ENCODE measurements at places on chromosomes 2 and 18. TPM values are rescaled to one million over a fixed set of nuclear protein-coding genes. Genes with fewer than 3 reads are reported as not detected.

- peaks cover 2% of the 10 kb centered on the region for H3K27me3 ChIP-seq
- H3K4me3 ChIP-seq = no peak overlapping the region
- H3K4me1 ChIP-seq = no peaks in the 10 kb centered on the region
- H3K36me3 ChIP-seq = peaks cover 5% of the 10 kb centered on the region
- no peak overlapping the region for H3K27ac ChIP-seq
These were observed 343.2 kb downstream of the EIPR1 start for GRCh38 chr2:3034396-3034795.

MCEE gene
- 21.2 TPM for total RNA-seq

DNA sequence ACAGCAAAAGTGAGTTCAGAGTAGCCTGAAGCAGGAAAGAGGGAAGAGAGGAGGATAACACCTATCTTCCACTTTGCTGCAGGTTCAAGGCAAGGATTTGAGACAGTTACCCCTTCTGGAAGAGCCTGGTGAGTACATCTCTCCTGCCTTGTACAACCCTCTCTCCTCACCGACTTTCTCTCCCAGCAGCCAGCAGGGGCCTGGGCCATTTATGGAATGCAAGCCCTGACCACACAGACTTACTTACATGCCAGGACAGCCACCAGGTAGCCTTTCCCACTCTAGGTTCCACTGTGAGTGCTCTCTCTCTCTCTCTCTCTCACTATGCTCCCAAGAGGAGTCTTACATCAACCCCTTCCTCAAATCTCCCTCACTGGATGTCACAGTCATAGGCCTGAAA, 57.0 kb downstream of the BCL11A start:
- H3K4me3 ChIP-seq = no peak overlapping the region
- H3K36me3 ChIP-seq = no peaks in the 10 kb centered on the region
- H3K4me1 ChIP-seq = peaks cover 71% of the 10 kb centered on the region

DNA sequence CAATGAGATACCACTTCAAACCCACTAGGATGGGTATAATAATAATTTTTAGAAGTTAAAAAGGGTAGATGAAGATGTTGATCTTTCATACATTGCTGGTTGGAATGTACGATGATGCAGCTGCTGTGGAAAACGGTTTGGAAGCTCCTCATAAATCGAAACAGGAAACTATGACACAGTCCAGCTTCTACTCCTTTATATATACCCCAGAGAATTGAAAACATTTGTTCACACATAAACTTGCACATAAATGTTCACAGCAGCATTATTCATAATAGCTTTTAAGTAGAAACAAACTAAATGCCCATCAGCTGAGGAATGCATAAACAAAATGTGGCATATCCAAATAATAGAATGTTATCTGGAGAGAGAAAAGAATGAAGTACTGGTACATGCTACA, 95.0 kb downstream of the STRADB start:
- no peaks in the 10 kb centered on the region for H3K4me1 ChIP-seq
- no peak overlapping the region for H3K4me3 ChIP-seq
- H3K36me3 ChIP-seq = no peaks in the 10 kb centered on the region
- no peak for DNase-seq

ZBTB7C gene
- not detected for total RNA-seq

GRCh38 chr2:309954-310510, 22.1 kb upstream of the ALKAL2 start:
- no peak overlapping the region for H3K4me3 ChIP-seq
- no peaks in the 10 kb centered on the region for H3K36me3 ChIP-seq
- H3K4me1 ChIP-seq = no peaks in the 10 kb centered on the region
- H3K27ac ChIP-seq = no peak overlapping the region

DNA sequence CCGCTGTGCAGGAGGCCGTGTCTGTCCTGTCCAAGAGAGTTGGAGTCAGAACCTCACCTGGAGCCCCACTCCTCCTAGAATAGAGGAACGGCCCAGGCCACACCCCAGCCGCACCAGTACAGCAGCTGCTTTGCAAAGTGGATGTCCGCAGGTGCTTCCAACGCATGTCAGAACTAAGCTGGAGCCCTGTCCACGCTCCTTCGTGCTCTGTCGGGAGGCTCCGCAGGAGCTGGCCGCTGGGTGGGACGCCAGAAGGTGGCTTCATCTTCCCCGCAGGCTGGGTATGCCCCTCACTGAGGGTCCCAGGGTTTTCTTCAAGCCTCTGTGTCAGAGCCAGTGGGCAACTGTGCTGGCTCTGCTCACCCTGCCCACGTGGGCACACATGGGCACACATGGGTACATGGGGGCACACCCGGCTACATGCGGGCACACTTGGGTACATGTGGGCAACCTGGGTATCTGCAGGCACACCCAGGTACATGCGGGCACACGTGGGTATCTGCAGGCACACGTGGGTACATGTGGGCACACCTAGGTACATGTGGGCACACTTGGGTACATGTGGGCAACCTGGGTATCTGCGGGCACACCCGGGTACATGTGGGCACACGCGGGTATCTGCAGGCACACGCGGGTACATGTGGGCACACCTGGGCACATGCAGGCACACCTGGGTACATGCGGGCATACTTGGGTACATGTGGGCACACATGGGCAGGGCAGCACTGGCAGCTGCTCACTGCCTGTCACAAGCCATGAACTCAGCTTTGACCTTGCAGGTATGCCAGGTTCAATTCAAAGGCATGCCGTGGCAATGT, 67.1 kb upstream of the CTDP1 start:
- peaks cover 7% of the 10 kb centered on the region for H3K27me3 ChIP-seq
- H3K36me3 ChIP-seq = no peaks in the 10 kb centered on the region
- H3K4me1 ChIP-seq = no peaks in the 10 kb centered on the region
- H3K27ac ChIP-seq = no peak overlapping the region
- DNase-seq = no peak

CPO gene
- not detected for total RNA-seq

GRCh38 chr18:79186649-79187048, 117.5 kb downstream of the ATP9B start:
- H3K4me1 ChIP-seq = peaks cover 5% of the 10 kb centered on the region
- no peak for DNase-seq
- H3K27me3 ChIP-seq = no peaks in the 10 kb centered on the region
- no peak overlapping the region for H3K4me3 ChIP-seq

GRCh38 chr2:236814593-236814992, 245.0 kb downstream of the ACKR3 start:
- H3K27me3 ChIP-seq = peaks cover 26% of the 10 kb centered on the region
- H3K27ac ChIP-seq = no peak overlapping the region
- H3K4me1 ChIP-seq = no peaks in the 10 kb centered on the region
- no peaks in the 10 kb centered on the region for H3K36me3 ChIP-seq

DNA sequence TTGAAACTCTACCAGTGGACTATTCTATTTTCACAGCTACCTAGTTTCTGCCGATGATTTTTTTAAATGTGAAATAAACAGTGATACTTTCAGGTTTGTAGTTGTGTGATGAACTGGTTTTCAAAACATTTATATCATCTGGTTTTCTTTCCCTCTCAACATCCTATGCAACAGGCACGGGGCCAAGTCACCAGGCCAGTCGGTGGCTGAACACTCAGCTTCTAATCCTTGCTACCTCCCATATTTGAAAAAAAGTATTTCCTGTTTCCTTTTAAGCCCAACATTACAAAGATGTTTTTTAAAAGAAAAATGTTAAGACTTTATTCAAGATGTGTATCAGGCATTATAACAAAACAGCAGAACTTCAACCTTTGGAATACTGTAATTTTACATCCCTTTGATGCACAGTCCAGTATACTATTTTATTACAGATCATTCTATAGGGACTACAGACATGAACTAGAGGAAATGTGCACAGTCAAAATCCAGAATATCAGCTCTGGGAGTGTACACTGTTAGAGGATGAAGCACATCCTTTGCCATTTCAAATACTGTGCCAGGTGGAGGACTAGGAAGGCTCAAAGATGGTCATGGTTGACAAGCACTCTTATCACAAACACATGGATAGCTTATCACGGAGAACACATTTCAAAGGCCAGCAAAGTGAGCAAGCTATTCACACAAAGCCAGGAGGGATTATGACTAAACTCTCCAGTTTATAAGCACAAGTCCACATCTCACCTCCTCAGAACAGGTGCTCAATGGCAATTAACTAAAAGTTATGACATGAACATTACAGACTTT, 14.6 kb downstream of the MRPL35 start:
- DNase-seq = no peak
- H3K4me3 ChIP-seq = no peak overlapping the region
- no peaks in the 10 kb centered on the region for H3K36me3 ChIP-seq
- H3K27me3 ChIP-seq = no peaks in the 10 kb centered on the region

DNA sequence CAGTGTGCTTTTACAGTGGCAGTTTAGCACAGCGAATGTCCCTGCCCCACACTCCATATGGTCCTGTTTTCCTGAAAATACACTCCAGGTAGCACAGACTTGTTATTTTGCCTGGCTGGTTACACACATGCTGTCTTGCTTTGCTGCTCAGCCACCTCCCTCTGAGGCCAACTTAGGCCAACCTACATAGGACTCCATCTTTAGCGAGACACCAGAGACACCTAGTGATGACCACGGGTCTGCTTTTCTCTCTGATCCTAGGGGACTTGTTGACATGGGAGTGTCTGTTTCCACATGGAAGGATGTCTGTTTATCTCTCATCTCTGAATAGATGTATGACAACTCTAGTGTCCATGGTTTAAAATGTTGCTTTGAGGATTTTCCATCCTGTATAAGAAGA, 43.3 kb downstream of the PLEKHB2 start:
- H3K4me1 ChIP-seq = peaks cover 4% of the 10 kb centered on the region
- no peaks in the 10 kb centered on the region for H3K27me3 ChIP-seq
- peaks cover 2% of the 10 kb centered on the region for H3K36me3 ChIP-seq
- peak overlapping the region; percentile 59 for H3K27ac ChIP-seq
- no peak for DNase-seq
- no peak overlapping the region for H3K4me3 ChIP-seq

IL36B gene
- not detected for total RNA-seq

SERPINB12 gene
- total RNA-seq = not detected

GRCh38 chr2:152106464-152106863, 7.6 kb upstream of the CACNB4 start:
- H3K27ac ChIP-seq = no peak overlapping the region
- no peaks in the 10 kb centered on the region for H3K4me1 ChIP-seq
- peaks cover 18% of the 10 kb centered on the region for H3K27me3 ChIP-seq
- no peak for DNase-seq
- H3K4me3 ChIP-seq = no peak overlapping the region
- H3K36me3 ChIP-seq = no peaks in the 10 kb centered on the region

DNA sequence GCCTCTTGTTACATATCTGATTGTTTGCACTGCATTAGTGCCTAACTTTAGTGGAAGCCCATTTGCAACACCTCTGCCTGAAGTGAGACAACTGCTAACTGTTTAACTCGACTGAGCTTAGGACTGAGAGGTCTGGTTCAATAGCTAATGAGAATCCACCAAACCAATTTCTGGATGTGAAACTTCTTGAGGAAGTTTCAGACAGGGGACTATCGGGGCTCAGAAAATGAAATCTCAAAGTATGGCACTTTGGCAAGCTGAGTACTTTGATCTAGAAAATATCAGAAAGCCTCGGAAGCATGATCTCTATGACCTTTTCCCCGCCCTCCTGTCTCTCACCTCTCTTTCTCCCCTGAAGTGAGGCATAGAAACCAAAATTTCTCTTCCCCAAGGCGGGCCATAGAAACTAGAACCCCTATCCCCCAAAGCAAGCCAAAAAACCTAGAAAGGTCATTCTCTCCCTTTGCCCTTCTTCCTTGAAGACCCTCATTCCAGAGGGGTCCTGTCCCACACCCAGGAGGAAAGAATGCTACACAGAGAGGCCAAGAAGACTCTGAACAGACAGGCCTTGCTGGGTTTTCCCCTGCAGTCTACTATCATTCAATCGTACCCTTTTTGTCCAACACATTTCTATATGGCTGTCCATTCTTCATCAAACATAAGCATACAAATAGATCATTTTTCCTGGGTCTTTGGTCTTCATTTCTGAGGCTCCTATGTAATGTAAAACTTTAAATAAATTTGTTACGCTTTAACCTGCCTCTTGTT, 69.6 kb upstream of the CREB1 start:
- no peak overlapping the region for H3K4me3 ChIP-seq
- H3K27ac ChIP-seq = no peak overlapping the region
- H3K27me3 ChIP-seq = no peaks in the 10 kb centered on the region
- no peaks in the 10 kb centered on the region for H3K4me1 ChIP-seq
- no peaks in the 10 kb centered on the region for H3K36me3 ChIP-seq

GRCh38 chr2:407630-408029, 119.7 kb upstream of the ALKAL2 start:
- H3K27ac ChIP-seq = no peak overlapping the region
- H3K36me3 ChIP-seq = no peaks in the 10 kb centered on the region
- no peak overlapping the region for H3K4me3 ChIP-seq
- H3K27me3 ChIP-seq = no peaks in the 10 kb centered on the region
- H3K4me1 ChIP-seq = no peaks in the 10 kb centered on the region

DNA sequence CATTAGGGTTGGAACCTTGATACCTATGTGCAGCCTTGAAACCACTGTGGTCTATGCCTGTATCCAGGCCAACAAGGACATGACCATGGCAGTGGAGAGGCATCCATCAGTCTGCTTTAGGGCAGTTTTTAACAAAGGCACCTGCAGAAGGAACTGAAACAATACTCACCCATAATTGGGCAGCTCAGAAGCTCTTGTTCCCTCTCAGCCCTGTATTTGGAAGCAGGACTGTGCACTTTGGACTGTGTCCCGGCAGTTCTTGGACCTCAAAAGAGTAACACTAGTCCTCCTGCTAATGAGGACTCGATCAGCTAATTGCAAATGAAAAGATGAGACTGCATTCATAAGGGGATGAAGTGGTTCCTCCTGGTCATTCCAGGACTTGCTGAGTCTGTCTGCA, 500.2 kb upstream of the TNP1 start:
- no peak for DNase-seq
- no peaks in the 10 kb centered on the region for H3K4me1 ChIP-seq
- H3K27ac ChIP-seq = no peak overlapping the region
- no peak overlapping the region for H3K4me3 ChIP-seq

DNA sequence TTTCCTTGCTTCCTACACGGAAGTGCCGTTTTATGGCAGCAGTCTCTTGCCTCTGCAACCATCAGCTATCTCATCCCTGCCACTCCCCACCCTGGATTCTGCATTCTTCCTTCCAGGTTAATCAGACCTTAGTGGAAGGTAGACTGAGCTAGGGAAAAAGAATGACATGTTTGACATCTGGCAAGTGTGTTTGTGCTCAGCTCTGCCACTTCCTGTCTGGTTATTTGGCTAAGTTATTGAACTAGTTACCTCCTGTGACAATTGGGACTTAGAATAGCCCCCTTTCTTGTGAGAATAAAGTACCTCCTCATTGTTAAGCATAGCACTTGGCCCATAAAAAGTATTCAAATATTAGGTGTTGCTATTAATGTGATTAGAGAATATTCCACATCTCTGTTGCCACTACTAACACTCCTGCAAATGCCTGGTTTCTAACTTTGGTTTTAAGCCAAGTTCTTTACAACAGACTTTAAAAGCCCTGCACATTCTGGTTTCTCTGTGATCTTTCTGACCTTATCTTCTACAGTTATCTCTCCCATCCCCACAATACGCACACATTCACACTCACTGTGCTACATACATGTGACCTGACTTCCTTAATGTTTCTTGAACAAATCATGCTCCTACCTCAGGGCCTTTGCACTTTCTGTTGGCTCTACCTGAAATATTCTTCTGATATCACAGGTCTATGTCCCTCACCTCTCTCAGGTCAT, 10.8 kb upstream of the MAPRE2 start:
- peak; percentile 66 for DNase-seq
- no peaks in the 10 kb centered on the region for H3K27me3 ChIP-seq
- peak overlapping the region; percentile 87 for H3K4me3 ChIP-seq
- no peaks in the 10 kb centered on the region for H3K36me3 ChIP-seq
- peak overlapping the region; percentile 99 for H3K27ac ChIP-seq
- peaks cover 68% of the 10 kb centered on the region for H3K4me1 ChIP-seq
